ENCODE measurements at places on chromosomes 12 and 14.

- no peak for DNase-seq
These were observed 122.4 kb downstream of the ANO6 start for GRCh38 chr12:45338272-45338671.

DNA sequence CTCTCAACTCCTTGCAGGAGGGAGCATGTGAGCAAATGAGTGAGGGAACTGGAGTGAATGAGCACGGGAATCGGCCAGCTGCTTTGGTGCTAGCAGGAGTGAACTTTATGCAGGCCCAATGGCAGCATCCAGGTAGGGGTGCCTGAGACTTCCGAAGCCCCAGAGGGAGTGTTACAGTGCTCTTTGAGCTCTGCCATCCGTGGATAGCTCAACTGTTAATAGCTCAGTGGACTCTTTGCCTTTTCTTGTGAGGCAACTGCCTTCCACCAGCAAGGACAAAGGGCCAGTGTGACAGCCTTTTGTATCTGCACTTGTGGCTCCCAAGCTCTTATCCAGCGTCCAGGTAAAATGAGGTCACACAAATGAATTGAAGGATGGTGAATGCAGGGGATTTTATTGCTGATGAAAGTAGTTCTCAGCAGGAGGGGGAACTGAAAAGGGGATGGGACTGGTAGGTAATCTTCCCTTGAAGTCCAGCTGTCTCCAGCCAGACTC is 12.9 kb downstream of the CREBL2 start:
- no peak for DNase-seq

- DNase-seq = no peak
These were observed 24.3 kb upstream of the PLEK2 start for GRCh38 chr14:67436006-67436866.

- no peak for DNase-seq
These were observed 114.3 kb downstream of the BCL11B start for GRCh38 chr14:99157676-99158075.

DNA sequence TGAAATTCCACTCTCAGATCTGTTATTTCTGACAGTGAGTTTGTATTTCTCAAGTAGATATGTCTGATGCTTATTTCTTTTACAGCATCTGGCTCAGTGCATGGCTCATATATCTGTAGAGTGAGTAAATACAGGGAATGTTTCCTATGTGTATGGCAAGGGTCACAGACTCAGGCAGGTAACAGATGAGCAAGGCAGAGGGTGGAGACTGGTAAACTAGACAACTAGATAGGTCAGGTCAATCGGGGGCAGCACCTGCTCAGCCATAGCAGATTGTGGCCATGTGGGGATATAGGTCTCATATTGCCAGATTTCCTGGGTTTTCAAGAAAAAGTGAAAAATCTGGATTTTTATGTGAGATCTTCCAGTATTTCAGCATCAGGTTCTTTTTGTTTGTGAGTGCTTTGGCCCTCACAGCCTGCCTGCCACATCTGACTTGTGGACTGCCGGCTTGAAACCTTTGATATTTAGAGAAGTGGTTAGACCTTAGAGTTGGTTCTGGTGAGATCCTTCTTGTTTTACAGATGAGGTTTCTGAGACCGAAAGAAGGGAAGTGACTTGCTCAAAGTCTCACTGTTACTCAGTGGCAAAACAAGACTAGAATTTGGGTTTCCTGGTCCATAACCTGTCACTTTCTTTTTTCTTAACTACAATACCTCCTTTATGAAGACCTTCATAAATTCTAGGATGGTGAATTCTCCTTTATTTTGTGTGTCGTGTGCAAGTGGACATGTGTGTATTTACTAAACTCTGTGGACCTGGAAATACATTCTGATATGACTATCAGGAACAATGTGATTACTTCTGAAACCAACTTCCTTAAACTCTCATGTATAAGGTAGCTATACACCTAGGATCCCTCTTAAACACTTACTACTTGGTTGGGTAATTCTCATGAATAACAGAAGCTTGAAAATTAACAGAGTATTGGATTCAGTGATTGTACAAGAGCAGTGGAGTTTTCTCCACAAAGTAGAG is 34.4 kb downstream of the PROX2 start:
- no peak for DNase-seq

DNA sequence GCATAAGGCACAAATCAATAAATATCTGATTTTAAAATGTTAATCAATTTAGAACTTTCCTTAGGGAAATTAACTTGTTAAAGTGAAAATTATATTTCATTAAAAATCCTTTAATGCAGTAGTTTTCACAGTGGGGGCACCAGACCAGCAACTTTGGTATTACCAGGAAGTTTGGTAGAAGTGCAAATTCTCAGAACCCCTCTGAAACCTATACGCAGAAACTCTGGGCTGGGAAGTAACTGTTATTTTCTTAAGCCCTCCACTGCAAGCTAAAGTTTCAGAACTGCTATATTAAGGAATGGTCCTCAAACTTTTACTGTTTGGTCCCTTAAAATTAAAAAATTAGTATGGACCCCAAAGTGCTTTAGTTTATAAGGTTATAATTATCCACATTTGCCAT is 35.7 kb downstream of the GNPTAB start:
- DNase-seq = no peak

- DNase-seq = peak; percentile 34
These were observed 115.9 kb upstream of the TBX3 start for GRCh38 chr12:114799574-114800487.

DNA sequence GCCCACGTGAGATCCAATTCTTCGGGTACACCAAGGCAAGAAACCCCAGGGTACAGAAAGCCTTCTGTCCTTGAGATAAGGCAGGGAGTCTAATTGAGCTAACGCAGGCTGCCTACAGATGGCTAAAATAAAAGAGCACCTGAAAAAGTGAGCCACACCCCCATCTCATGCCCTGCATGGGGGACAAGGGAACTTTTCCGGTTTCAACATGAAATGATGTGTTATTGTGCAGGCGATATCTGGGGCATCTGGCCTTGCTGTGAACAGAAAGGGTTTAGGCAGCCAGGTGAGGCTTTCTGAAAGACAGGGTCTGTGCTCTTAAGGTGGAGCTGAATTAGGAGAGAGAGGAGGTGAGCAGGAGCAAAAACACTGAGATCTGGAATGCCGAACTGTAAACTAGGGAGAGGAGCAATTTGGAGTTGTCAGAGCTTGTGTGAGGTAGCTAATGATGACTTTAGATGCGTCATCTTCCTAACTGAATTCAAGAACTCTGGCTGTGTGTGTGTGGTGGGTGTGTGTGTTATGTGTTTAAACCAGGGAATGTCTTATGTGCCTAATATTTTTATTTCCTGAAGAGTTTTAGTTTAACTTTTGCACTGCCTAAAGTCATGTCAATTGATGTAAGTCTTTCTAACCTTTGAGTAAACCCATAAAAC is 20.1 kb upstream of the LDHB start:
- no peak for DNase-seq

DNA sequence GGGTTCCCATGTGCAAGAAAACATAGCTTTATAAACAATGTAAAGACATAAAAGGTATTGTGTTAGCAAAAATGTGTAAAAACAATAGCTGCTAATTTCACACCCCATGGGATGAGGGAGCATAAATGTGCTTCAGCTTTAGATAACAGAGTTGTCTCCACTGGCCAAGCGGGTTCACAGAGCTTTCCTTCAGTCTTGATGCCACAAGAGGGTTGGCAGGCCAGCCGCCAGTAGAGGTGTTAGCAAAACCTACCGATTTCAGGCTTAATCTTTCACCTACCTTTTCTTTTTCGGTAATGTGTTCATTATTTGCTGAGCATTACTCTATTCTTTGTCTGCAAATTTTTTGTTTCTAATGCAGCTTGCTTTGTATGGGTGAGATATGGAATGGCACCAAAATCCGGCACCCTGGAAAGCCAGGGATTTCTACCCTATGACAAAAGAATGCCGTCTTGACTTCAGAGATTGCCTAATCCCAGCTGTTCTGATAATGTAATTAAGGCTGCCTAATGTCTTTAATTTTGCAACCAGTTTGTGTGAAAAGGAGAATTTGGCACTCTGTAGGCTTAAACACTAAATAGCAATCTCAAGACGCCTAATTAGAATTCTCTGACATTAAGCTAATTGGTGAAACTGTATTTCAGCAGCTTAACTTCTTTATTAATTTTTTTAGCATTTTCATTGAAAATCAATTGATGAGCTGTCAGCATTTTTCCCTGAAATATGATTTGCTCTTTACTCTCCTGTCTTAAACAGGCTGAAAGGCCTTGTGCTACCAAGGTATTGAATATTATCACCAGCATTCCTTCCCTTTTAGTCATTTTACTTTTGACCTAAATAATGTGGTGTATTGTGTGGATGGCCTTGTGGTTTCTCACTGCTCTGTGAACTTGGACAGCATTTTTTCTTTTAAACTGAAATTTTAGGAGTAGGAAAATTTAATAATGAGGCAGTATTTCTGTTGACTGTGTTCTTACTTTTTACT is 60.7 kb downstream of the POLR3B start:
- peak; percentile 78 for DNase-seq

DNA sequence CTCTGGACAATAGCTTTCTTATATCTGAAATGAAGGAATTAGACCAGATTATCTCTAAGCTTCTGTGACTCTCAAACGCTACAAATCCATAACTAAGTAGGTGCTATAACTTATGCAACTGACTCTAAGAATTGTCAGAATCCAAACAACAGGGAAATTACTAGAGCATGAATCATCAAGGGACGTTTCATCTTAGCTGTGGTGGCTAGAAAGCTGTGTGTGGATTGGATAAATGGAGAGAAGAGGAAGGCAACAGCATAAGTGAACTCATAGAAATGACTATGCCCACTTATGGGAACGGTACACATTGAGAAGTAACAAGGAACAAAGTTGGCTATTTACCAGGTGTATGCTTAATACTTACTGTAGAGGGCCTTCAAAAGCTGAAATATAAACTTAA is 96.0 kb upstream of the NEDD1 start:
- peak; percentile 78 for DNase-seq

DNA sequence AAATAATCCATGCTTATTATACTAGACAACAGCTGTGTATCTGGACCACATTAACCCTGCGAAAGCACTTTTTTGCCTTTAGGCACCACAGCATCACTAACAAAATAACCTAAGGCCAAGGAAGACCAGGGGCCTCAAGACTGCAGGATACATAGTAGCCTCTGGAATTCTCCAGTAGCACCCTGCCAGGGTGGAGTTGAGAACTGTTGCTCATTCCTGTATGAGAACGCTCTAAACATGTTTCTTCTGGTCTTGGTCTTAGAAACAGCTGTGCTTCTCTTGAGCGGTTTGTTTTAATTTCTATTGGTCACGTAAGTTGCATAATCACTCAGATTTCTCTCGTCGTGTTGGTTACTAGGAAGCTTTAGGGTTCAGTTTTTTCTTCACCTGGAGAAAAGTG is 7.9 kb downstream of the B4GALNT3 start:
- DNase-seq = no peak

GRCh38 chr14:71031000-71031399 is 123.7 kb downstream of the PCNX1 start:
- no peak for DNase-seq

- DNase-seq = peak; percentile 75
These were observed 50.9 kb upstream of the DIP2B start for GRCh38 chr12:50453872-50454271.

DNA sequence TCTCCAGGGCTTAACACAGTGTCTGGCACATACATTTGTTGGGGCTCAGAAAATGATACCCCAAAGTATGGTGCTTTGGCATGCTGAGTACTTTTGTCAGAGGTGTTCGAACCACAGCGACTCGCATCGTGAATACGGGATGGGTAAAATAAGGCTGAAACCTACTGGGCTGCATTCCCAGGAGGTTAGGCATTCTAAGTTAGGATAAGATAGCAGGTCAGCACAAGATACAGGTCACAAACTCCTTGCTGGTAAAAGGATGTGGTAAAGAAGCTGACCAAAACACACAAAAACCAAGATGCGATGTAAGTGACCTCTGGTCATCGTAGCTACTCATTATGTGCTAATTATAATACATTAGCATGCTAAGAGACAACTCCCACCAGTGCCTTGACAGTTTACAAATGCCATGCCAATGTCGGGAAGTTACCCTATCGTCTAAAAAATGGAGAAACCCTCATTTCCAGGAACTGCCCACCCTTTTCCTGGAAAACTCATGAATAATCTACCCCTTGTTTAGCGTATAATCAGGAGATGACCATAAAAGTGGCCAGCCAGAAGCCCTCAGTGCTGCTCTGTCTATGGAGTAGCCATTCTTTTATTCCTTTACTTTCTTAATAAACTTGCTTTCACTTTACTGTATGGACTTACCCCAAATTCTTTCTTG is 3.3 kb upstream of the AEBP2 start:
- no peak for DNase-seq

DNA sequence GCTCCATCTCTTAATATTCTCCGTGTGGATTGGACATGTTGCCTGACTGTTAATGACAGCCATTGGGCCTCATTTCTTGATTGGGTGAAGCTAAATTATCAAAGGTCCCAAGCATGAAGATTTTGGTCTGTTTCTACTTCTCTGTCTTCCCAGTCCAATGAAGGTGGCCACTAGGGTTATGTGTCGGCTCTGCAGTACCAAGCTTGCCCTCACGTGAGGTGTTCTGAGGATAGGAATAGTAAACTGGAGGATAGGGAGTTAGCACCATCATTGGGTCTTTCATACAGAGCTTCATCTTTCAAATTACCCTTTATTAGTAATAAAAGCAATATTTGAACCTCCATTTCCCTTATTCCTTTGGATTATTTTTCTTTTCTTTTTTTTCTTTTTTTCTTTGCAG is 21.9 kb upstream of the BICD1 start:
- DNase-seq = no peak

DNA sequence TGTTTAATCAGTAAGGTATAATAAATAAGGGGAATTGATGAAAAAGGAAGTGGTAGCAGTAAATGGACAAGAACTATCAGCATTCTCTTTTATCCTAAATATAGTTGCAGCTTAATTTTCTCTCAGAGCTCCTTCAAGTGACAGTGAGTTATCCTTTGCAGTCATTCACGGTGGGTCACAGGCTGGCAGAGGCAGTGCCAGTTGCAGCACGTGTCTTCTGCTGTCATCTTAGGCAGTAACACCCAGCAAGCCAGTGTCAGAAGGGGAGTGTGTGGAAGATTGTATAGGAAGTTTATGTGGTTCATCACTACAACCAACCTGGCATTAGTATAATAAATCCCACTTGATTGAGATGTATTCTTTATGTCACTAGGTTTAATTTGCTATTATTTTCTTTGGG is 170.0 kb downstream of the CCDC91 start:
- no peak for DNase-seq

DNA sequence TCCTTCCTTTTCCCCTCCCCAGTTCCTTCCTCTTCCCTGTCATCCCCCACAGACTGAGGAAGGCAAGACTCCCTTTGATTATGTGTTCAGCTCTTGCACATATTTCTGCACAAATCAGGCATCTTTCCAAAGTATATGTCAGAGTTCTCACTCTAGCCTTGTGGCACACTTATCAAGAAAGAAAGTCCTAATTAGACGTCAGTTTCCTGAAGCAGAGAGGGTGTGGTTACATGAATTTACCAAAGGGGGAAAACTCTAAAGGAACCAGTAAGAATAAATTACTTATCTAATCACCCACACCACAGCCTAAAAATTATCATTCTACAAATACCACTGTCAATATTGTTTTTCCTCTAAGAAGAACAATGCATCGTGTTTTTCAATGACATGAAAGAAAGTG is 120.7 kb upstream of the GRIP1 start:
- no peak for DNase-seq

- DNase-seq = peak; percentile 96
These were observed at the start of gene MARK3 for GRCh38 chr14:103385152-103385928. MARK3 (plus strand) TSS chr14:103385415; CDS start chr14:103386030, 615 bp downstream.

Measured in amniotic epithelial cell (primary cell).